ENCODE measurements at places on chromosomes 11 and 22.

DNA sequence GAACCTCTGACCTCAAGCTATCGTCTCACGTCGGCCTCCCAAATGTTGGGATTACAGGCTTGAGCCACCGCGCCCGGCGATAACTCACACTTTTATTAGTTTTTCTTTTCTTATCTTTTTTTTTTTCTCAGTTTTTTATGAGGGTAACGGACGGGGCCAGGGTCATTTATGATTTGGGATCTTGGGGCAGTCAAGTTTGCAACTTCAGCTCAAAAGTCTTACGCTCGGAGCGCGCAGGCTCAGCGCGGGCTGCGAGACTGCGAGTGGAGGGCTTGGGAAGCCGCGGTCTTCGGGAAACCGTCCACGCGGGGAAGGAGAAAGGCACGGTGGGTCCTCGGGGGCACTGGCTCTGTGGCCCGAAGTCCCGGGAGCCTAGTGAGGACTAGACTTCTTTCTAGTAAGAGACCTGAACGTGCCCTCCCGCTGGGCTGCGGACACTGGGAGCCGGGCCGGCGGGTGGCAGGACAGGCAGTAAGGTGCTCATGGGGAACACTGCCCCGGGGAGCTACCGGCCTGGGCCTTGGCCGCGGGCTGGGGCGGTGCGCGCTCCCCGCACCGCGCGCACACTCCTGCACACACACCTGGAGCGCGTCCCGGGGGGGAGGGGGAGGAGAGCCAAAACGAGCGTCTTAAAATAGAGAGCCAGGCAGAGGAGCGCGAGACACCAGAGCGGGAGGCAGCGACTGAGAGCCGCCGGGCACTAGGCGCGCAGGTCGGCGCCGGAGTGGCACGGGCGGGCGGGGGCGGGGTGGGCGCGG, 476 bp upstream of the BARX2 start:
- DNase-seq = no peak

DNA sequence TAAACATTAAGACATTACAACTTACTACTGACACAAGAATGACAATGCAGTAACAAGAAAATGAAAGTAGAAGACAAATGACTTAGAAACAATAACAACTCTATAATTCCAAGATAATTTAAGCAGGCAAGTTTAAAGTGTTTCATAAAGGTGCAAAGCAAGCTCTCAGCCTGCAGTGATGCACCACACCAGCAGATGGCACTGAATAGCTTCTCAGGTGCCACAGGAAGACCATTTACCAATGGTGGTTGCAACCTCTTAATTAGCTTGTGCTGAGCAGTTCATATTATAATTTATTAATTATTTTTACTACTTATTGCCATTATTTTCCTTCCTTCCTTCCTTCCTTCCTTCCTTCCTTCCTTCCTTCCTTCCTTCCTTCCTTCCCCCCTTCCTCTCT, 60.6 kb downstream of the NXPE2 start:
- no peak for DNase-seq

DNA sequence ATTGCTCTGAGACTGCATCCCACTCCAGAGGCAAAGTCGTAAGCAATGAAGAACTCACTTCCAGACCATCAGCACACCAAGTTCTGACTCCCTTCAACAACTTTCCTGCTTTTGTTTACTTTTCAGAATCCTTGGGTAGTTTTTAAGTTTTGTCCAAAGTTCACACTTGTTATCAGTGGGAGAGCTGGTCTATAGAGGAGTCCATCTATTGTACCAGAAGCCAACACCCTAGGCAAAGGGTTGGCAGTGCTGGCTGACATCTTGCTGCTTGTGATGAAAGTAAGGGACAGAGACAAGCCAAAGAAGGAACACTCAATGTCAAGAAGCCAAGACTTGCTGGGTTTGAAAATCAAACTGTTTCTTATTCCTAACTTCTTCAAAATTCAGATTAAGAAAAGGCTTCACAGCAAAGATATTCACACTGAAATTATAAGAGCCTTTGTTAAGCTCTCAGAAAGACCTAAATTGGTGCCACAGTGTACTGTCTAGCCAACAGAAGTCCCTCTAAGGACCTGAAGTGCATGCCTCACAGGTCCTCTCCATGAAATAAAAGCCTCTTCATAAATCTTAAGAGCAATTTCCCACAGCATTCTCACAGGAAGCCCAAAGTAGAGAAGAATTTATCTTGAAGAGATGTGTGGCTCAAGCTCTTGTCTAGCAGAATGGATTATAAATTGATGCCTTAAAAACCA, 21.5 kb upstream of the LINC01488 start:
- DNase-seq = no peak

- no peak for DNase-seq
Measured at GRCh38 chr11:21896746-21897602, 295.9 kb upstream of the ANO5 start.

All from left renal cortex interstitium (tissue), 4 donors.